ENCODE measurements at places on chromosomes 12 and 14.

DNA sequence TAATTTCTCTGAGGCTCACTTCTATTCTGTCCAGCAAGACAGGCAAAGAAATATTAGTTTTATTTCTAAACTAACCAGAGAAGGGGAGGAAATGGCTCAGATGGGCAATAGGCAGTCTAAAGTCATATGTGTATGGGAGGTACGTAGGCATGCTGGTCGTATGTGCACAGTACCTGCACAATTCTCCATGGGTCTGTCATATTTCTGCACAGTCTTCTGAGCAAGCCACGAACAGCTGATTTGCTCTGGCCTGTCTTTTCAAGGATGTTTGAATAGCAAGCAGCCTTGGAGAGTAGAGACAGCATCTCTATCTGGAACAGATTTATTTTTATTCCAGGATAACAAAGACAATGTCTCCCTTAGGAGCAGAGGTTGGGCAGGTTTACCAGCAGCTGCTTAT, 92.1 kb downstream of the SLC25A47 start:
- no peak for DNase-seq

DNA sequence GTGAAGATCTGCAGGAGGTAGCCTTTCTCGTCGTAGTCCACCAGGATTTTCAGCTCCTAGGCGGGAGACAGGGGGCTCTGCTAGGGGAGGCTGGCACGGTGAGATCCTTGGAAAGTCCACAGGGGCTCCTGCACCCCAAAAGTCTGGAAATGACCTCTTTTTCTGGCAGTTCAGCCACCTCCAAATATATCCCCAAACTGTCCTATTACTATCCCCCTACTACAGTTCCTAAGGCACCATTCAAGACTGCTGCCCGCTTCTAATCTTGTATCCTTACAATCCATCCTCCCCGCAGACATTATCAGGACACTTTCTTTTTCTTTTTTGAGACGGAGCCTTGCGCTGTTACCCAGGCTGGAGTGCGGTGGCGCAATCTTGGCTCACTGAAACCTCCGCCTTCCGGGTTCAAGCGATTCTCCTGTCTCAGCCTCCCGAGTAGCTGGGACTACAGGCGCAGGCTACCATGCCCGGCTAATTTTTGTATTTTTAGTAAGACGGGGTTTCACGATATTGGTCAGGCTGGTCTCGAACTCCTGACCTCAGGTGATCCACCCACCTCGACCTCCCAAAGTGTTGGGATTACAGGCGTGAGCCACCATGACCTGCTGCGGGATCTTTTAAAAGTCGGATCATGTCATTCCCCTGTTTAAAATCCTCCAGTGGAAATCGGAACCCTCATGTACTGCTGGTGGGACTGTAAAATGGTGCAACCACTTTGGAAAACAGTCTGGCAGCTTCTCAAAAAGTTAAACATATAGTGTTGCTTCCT, 18.5 kb downstream of the HPD start:
- DNase-seq: no peak

GRCh38 chr12:55724226-55724939, 4.2 kb downstream of the RDH5 start:
- DNase-seq: peak; percentile 52

- DNase-seq: peak; percentile 61
These were observed 3.2 kb downstream of the CRIP2 start for GRCh38 chr14:105477660-105478397.

- no peak for DNase-seq
These were observed 12.7 kb downstream of the TPCN1 start for GRCh38 chr12:113233967-113234366.

GRCh38 chr12:109302358-109302757, 6.7 kb downstream of the FOXN4 start:
- DNase-seq: no peak

- DNase-seq: no peak
These were observed 170.5 kb downstream of the NDUFA12 start for GRCh38 chr12:94832780-94833681.

DNA sequence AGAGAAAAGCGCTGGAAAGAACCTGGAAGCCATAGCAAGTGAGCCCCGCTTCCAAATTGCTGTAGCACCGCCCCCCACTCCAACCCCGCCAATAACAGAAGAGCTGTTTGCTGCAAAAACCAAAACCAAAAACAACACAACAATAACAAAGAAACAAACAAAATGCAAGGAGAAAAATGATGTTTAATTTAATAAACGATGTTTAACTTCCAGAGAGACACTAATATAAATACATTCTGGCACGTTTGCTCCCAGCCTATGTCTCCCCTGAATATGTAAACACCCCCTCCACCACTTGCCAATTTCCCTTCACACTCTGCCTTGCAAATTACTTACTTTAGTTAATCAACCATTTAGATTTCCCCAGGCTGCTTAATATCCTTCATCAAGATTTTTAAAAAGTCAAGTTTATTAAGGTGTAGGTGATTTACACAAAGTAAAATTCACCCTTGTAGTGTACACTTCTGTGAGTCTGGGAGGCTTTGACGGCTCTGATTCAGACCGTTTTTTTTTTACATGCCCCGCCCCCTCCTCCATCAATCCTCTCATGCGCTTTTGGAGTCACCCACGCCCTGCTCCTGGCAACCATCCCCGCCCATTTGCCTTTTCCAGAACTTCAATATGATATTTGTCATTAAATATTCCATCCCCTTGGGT, 482 bp upstream of the IFI27L2 start:
- no peak for DNase-seq

DNA sequence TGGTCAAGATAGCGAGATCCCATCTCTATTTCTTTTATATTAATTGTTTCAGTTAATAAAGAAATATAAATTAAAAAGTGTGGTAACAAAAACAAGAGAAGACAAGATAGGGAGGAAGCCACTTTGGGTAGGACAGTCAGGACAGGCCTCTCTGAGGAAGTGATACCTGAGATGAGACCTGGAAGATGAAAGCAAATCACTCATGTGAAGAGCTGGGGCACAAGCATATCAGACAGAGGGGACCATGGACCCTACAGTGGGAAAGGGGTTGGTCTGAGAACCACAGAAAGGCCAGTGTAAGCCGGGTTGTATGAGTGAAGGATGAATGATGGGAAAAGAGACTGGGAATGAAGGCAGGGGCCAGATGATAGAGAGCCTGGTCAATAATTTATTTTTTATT, 1.8 kb upstream of the MED6 start:
- no peak for DNase-seq

All from activated CD4-positive, alpha-beta T cell treated with anti-CD3 and anti-CD28 coated beads for 1 hour (primary cell).